Activated T-cell treated with anti-CD3 and anti-CD28 coated beads for 4 hours (primary cell): ENCODE measurements at places on chromosomes 12 and 14.

DNA sequence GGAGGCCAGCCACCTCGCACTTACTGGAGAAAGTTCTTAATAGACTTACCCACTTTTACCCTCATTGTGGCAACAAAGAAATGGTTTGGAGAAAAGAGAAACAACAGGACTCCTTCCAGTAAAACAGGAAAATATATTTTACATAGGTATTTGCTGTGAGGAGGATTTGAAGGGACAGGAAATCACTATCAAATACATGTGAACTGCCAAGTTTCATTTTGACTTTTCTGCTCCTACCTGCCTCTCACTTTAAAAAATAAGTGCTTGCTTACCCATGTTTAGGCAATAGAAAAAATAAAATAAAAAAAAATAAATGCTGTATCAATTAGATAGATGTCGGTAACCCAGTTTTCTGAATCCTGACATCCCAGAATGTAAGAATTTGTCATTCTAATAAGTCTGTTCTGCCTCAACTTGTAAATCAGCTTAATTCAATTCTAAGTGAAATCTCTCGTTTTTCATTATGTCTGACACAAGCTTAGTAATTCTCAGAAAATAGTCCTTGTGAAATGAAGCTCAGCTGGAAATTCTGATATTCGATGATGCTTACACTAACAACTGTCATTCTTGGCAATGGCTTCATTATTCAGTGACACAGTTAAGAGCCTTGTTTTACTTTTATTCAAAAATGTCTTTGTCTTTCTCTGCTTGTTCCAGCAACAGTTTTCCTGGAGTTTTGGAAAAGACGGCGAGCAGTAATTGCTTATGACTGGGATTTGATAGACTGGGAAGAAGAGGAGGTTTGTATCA is 131.3 kb downstream of the SLC5A8 start:
- DNase-seq: no peak

DNA sequence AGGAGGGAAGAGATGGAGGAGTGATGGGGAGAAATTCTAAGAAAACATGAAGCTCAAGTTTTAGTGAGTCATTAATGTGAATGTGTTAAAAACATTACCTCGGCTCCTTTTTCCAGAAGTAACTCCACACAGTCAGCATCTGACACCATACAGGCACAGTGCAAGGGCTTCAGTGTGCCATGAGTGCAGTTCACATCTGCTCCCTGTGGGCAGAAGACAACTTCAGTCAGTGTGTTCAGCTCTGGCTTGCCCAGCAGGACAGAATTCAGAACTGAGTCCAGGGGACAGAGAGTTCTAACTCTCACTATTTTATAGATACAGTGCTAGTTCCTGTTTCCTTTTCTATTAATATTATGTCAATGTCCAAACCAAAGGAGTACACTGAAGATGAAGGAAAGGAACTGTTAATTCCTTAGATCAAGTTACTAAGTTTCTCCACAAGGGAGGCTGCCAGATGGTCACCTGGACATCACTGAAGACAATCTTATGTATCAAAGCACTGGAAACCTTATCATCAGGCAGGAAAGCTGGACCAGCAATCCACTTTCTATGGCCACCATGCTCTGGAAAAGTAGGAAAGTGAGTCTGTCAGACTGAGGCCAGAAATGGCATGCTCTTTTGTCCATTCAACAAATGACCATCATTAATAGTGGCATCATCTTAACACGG is 6.1 kb downstream of the ASB8 start:
- no peak for DNase-seq

DNA sequence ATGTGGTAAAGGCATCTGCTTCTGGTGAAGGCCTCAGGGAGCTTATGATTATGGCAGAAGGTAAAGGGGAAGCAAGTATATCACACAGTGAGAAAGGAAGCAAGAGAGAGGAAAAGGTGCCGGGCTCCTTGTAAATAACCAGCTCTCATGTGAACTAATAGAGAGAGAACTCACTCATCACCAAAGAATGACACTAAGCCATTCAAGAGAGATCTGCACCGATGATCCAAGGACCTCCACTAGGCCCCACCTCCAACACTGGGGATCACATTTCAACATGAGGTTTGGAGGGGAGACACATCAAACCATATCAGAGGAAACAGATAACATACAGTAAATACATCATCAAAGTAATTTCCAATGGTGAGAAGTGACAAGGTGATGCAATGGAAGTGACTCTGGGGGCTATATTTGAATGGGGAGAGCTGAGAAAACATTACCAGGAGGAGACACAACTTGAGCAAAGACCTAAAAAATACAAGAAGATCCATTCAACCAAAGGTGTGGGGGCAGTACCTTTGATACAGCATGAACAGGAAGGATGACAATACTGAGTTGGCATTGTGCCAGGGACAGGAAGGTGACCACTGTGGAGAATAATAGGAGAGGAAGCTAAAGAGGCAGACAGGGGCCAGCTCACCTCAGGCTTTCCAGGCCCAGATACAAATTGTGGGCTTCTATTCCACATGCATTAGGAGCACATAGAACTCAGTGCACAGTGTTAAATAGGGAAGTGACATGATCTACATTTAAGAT is 134.4 kb upstream of the GRIP1 start:
- no peak for DNase-seq

GRCh38 chr12:130122356-130122755 is 39.9 kb upstream of the FZD10 start:
- DNase-seq: no peak
